ENCODE measurements at places on chromosomes 6 and 20.

GRCh38 chr20:13749811-13750210 lies 34.9 kb downstream of the ESF1 start:
- no peak for ATAC-seq

- ATAC-seq: no peak
Measured at GRCh38 chr6:33725891-33726673, 14.6 kb upstream of the UQCC2 start.

DNA sequence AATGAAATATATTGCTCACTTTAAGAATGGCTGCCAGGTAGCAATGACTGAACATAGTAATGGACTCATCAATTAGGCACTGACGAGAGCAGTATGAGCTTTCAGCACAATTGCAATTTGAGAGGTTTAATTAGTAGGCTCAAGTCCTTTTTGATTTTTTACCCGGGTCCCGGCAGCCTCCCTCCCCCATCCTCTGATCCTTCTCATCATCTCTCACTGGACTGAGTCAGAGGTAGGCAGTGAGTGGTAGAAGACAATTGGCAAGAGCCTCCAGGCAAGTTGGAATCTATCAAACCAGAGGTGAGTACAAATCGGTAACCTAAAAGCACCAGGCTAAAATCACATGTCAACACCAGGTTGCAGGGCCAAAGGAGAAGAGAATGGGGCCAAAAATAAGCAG lies 107.9 kb downstream of the DCDC2 start:
- peak; percentile 14 for ATAC-seq

GRCh38 chr6:88662653-88663174 lies 300.7 kb downstream of the RNGTT start:
- ATAC-seq: no peak

DNA sequence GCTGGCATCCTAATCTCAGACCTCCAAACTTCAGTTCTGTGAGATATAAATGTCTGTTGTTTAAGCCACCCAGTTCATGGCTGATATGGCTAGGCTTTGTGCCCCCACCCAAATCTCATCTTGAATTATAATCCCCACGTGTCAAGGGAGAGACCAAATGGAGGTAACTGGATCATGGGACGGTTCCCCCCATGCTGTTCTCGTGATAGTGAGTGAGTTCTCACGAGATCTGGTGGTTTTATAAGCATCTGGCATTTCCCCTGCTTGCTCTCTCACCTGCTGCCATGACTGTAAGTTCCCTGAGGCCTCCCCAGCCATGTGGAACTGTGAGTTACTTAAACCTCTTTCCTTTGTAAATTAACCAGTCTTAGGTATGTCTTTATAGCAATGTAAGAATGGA lies 56.7 kb downstream of the KIAA0319 start:
- no peak for ATAC-seq

DNA sequence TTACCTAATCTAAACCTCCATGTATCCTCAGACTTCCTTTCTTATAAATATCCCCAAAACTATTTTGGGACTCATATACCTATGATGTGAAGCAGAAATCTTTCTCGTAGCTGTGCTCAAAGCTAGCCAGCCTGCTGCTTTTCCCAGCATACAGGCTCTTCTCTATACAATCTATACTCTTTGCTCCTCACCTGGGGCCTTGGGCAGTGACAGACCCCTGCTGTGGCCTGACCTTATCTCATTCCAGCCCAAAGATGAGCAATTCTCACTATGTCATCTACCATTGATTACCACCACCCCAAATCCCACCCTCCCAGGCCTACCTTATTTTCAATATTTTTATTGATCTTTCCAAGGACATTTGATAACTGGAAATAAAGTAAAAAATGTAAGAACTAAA lies 83.2 kb upstream of the FBXL4 start:
- no peak for ATAC-seq

DNA sequence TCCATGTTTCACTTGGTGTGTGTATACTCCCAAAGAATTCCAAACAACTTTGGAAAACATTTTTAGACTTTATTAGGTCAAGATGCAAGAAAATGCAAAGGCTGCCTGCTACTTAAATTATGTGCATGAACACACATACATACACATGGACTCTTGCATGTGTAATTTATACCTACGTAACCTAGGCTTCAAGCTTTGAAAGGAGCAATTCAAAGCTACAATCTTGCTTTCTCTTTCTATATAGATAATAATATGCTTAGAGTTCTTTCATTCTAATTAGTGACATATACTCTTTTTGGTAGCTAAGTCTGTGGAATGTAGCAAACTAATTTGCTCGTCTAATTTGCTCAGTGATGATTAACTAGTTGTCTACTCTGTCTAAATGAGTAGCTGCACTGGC lies 146.5 kb downstream of the EPHA7 start:
- peak; percentile 33 for ATAC-seq

DNA sequence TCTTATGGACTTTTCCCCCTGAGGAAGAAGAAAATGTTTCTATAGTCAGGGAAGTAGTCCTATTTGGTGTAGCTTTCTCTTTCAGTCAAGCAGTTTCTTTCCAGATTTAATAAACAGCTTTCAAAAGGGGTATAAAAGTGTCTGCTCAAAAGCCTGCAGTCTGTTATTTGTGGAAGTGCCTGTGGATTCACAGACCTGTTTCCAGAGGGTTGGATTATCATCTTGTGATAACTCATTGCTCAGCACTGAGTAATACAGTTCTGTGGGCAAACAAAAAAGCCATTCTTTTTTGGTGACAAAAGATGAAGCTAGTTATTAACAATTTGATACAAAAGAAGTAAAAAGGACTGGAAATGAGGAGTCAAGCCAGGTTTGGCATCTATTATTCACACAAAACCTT lies 358.2 kb upstream of the ID4 start:
- ATAC-seq: peak; percentile 62

DNA sequence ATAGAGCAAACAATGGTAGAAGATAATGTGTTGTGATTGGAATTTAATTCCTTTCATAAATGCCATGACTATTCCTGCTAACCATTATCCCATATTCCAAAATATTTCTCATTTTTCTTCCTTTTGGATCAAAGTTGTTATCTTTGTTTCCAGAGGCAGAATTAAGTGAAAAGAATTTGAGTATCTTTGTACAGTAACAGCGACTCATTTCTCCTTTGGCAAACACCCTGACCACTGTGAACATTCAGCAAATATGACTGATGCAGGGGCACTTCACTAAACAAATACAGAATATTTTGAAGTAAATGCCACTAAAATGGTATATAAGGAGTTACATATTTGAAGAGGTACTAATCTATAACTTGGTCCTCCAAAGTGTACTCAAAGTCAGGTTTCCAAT lies 105.0 kb upstream of the LAMP5 start:
- ATAC-seq: no peak

DNA sequence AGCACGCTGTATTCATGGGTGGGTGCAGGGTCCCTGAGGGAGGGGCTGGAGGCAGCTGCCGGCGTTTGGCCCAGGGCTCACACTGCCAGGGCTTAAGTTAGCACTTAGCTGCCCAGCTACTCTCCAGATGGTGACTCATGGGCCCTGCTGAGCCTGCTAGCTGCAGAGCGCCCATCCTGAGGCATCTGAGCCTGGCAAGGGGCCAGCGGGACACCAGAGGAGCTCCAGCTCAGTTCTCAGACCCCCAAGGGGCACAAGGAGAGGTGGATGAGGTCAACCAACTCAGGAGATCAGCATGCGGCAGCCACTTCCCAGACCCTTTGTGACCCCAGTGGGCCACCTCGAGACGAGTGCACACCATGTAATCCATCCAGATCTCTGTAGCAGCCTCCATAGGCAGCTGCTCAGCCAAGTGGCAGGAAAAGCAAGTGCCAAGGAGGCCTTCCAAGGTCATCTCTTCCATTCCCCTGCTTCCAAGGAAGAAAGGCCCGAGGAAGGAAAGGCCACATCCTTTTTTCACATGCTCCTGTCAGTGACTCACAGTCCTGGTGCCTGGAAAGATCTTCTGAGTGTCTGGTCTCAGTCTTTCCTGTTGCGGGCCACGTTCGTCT lies 35.3 kb downstream of the FOXP4 start:
- ATAC-seq: peak; percentile 81

- no peak for ATAC-seq
Measured at GRCh38 chr6:100300221-100300736, 164.4 kb downstream of the SIM1 start.

GRCh38 chr6:72350296-72350881 lies 271.5 kb upstream of the KCNQ5 start:
- ATAC-seq: peak; percentile 42

DNA sequence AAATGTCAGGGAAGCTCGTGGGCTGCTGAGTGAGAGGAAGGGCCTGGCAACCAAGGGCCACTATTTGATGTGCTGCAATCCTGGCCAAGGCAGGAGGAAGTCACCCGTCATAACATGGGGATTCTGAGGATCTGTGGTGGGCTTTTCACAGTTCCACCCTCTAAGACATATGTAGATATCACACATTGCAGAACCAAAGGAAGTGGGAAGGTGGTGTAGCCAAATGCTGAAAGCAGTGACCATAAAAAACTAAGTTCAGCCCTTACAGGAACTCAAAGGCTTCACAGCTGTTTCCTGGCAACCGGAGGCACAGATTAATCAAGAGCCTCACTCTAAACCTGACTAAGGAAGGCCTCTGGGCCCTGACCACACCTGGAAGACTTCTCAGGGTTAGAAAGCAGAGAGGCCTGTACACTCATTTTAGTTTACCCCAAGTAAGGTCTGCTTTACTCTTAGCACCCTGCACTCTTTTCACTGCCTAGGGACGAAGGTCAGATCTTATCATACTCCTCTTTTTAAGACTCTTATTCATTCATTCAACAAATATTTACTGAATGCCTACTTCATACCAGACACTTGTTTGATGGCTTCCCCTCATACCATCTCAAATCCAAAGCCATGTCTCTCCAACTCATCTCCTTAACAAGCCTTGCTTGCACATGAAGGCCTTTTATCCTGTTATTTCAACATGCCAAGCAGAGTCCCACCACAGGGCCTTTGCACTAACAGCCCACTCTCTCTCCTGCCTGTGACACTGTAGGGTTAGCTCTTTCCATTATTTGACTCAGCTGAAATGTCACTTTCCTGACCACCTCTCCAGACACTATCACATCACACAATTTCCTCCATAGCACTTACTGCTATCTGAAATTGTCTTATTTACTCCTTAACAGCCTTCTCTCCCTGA lies 2.6 kb downstream of the UBE2V1 start:
- no peak for ATAC-seq

DNA sequence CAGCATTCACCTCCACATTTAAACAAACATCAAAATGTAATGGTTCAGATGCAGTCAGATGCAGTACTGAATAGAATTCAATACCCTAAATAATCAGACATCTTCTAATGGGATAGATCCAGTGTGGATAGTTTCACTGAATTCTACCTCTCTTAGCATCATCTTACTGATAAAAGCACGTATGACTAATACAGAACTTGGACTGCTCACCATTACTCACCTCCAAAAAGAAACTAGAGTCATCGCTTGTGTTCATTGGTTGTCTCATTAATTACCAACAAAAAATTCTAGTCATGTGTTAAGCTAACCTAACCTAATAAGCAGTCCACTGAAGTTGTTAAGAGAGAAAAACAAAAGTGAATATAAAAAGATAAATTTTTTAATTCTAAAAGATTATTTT lies 165.9 kb upstream of the IRAK1BP1 start:
- peak; percentile 17 for ATAC-seq

- ATAC-seq: no peak
Measured at GRCh38 chr20:58518387-58518786, 3.2 kb upstream of the APCDD1L start.

DNA sequence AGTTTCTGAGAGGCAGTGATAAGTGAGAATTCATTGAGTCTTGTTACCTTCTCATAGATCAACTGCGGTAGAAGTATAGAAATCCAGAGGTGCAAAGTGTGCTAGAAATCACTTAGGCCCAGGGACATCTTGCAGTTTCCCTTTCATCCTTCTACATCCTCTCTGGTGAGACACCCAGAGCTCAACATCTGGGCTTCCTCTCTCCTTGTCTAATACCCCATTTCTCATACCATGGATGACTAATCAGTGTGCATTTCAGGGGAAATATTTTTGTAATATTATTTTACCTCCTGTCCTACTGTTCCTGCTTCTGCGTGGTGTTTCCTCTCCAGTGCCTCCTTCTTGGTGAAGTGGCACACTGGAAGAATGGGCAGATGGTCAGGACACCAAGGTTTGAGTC lies 322.4 kb downstream of the TFAP2B start:
- no peak for ATAC-seq

Data from motor neuron (in vitro differentiated cells).